ENCODE measurements at places on chromosomes 12 and 14.

GRCh38 chr12:103373088-103373523 is 122.7 kb downstream of the C12orf42 start:
- DNase-seq: no peak

DNA sequence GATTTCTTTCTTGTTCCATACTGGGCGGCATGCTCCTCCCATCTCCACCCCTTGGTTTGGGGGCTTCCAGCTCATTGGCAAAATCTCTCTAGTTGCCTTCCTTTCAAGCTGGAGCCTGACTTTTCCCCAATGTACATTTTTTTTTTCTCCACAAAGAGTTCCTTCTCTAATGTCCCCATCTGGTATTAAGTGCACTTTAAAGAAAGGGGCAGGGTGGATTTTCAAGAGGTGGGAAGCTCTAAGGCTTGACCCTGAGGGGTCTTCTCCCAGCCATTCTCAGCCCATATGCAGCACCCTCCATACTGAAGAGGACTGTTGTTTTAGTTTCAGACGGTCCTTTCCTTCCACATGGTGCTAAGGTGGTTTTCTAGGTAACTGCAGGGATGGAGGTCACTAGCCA is 5.8 kb upstream of the PIP4K2C start:
- no peak for DNase-seq

DNA sequence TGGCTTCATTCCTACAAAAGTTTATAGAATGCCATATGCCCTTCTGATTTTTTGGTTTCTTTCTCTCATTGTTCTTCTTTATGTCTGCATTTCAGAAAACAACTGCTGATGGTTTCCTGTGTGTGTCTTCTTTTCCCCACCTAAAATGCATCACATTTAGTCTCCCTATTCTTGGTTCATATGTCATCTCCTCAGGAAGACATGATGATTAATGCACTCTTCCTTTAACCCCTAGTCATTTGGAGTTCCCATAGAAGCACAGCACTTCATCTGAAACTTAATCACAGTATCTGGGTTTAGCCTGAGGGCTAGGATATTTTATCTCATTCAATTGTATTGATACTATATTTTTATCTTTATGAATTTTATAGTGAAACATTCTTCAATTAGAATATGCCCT is 21.5 kb downstream of the GNPNAT1 start:
- DNase-seq: no peak

DNA sequence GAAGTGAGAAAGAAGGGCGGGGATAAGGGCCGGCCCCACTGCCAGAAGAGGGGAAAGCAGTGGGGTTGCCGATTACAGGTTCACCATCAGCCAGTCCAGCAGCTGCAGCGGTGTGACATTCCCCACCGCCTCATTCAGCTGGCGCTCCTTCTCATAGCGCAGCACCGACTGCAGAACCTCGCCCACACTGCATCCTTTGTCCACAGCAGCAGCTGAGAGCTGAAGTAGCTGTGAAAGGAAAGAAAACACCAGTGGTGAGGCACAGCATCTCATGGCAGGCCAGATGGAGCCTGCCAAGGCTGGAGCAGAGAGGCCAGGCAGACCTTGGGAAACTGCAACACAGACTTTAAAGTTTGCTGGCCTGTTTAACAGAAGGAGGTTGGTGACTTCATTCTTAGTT is 33.2 kb downstream of the AKAP3 start:
- no peak for DNase-seq

Data from GM12892 (cell line).